CD8-positive, alpha-beta memory T cell (primary cell): ENCODE measurements at places on chromosomes 1 and 21.

DNA sequence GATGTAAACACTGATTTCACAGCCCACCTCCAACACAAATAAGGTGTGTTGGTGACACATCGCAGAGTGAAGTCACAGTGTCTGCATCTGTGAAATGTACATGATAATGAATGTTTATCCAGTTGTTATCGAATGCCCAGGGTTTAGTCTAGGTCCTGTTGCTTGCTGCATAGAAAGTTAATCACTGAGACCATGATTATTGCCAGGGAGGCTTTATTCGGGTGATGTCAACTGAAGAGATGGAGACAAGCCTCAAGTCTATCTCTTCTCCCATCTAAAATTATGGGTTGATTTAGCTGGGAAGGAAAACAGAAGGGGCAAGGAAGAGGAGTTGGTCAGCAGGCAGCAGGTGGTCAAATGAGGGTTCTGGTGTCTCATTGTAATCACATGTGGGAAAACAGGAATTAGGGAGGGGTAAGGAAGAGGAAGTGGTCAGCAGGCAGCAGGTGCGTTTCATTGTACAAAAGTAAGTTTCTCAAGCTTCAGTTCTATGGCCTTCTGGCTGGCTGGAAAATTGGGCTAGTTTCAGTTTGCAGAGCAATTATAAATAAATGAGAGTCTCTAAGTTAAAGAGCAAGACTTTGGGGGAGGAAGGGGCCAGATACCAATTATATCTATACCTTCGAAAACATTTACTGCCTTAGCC lies 146.3 kb upstream of the DNAH14 start:
- no peak for DNase-seq

DNA sequence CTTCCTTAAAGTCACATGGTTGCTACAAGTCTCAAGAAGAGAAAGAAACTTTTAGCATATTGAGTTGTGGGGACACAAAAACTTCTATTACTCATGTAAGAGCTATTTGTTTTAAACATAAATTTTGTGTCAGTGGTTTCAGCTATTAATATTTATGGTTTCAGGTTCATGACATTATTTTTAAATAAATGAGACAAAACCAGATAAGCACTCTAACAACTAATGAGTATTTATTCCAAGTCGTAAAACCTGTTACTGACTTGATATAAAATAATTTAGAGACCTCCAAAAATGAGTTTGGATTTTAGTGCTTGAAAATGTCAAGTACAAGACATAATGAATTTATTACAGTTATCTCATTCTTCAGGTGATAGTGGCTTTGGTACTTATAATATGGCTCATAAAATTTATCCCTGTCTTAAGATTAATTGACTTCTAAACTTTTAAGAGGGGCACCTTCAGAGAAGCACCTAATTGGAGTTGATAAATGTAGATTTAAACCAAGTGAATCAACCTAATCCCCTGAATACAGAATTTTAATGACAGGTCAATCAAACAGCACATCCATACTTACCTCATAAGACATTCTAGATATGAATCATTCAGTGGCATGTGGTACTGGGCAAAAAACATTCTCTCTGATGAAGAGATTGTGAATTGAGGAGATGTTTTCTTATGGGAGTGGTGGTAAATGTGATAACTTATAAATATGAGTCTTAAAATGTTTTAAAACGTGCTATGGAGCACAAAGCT lies 167.7 kb upstream of the PTGFR start:
- no peak for DNase-seq

GRCh38 chr1:198443365-198444233 lies 96.9 kb downstream of the ATP6V1G3 start:
- DNase-seq, result no peak

DNA sequence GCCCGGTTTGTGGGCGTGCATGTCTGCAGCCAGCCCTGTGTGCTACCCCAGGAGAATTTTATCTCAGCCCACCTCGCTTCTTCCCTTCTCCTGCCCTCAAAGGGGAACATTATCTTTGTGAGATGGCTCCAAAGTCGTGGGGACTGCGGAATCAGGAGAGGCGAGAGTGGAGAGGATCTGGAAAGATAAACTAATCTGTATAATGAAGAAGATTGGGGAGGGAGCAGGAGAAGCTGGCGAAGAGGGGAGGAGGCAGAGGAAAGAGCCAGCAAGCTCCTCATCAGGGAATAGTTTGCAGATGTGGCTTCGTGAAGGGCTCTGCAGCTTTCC lies 310.3 kb downstream of the MATN1 start:
- DNase-seq, result no peak

GRCh38 chr1:89855413-89856123 lies 34.7 kb downstream of the LRRC8D start:
- DNase-seq, result no peak

GRCh38 chr1:29311352-29312030 lies 75.2 kb downstream of the PTPRU start:
- DNase-seq, result no peak

GRCh38 chr1:40789342-40789598 lies 5.7 kb downstream of the KCNQ4 start:
- DNase-seq, result no peak

DNA sequence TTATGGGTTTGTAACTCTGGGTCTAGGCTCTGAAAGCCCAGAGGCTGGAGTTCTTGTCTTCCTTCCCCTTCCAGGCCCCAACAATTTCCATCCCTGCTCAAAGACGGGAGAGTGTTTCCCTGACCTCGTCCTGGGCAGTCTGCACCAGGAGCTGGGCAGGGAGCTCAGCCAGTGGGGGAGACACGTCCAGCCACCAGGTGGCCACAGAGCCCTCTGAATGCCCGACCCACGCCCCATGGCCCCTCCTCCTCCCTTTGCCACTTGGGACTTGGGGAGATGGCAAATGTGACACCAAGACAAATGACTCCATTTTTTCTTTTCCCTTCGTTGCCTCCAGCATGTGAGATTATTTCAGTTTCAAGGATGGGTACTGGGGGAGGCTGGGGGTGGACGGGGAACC lies 159.9 kb upstream of the AJAP1 start:
- DNase-seq, result no peak

- DNase-seq, result no peak
These were observed 1.3 kb downstream of the ATXN7L2 start for GRCh38 chr1:109485001-109485400.

DNA sequence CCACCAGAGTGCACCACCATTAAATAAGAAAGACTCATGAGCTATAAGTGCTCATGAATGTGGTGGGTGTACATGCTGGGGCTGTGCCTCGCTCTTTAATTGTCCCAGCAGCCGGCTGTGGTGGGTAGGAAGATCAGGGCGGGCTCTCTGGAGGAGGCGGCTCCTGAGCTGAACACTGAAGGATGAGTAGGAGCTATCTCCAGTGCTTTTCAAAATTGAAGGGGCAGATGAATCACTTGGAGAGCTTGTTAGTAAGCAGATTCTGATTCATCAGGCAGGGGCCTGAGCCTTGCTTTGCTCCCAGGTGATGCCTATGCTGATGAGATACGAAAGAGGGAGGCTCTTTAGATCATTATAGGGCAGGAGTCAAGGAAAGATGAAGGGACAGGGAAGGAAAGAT lies 54.1 kb downstream of the ETS2 start:
- DNase-seq, result no peak

GRCh38 chr1:245353411-245353810 lies 198.6 kb downstream of the KIF26B start:
- DNase-seq, result no peak

DNA sequence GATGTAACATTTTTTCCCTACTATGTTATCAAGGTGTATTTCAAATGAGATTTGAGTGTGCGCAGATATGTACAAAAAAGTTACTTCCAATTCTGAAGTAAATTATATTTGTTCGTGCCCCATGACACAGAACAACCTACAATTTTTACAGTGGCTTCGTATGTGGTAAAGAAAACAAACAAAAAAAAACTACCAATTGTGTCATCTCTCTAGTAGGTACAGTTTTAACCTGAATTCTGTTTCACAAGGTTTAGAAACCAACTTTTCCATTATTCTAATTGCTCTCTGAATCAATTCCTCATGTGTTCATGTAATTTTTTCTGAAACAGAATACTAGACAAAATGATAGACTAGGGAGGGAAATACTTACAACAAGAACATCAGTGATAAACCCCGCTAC lies 7.4 kb downstream of the SCAF4 start:
- no peak for DNase-seq

GRCh38 chr1:158117854-158118704 lies 62.6 kb upstream of the CD1D start:
- peak; percentile 17 for DNase-seq

- no peak for DNase-seq
These were observed 10.4 kb downstream of the OLIG1 start for GRCh38 chr21:33080376-33080775.

DNA sequence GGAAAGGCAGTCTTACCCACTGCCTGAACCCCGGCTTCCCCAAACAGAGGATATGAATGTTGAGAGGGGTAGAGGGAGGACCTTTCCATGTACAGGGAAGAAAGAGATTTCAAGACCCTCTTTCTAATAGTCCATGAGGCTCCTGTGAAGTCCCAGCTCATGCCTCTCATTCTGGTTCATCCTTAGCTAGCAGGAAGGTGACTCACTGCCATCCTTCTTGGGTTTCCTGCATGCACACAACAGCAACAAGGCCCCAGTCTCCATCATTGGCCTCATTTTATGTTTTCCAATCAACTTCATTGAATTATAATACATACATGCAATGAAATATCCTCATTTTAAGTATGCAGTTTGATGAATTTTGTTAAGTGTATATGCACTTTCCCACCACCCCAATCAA lies 46.2 kb downstream of the SYT2 start:
- DNase-seq, result no peak

DNA sequence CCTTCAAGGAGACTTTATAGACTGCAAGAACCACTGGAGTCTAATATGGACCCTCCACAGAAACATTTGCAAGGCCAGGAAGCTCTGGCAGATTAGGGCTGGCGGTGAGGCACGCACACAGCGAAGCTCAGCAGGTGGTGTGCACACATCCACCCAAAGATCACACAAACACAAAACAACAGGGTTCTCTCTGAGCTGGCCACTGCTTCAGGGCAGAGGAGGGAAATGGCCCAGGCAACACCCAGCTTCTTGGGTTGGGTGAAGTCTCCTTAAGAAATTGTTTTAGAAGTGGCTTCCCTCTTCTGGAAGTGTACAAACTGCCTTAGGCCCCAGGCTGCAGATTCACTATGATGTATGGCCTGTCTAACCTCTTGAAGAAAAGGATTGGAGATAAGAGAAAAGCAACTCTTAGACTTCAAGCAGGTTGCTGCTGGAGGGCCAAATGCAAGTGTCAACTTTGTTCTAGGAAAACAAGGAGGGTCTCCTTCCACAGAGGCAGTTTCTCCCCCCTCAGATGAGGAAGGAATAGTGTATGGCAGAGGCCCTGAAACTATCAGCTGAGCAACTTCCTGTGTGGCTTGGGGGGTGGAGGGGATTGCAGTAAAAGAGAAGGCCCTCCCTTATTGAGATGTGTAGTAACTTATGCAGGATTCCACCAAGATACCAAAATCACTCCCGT lies 2.0 kb downstream of the RCSD1 start:
- DNase-seq, result no peak

DNA sequence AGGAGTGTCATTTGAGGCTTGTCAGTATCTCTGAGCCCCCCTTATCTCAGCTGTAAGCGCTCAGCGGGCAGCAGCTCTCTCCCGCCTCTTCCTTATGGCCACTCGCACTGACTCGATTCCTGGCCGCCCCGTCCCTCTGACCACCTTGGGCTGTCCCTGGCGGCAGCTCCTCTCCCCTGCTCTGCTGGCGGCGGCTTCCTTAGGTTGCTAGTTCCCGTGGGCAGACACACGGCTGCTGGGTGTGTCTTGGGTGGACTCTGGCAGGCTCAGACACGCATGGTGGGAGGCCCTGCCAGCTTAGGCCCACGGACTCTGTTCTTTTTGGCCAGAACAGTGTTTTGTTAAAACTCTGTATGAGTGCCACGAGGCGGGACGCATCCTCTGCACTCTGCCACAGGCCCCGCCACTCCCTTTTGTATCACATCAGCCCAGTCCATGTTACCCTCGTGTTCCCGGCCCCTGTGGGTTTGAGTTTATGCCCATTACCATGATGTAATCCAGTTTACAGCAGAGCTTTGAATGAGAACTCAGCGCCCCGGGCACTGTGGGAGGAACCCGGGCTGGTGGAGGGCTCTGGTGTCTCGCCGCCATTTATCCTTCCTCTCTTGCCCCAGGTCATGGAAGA lies 45.9 kb downstream of the COQ8A start:
- DNase-seq, result no peak

- DNase-seq, result no peak
These were observed 257.7 kb upstream of the SGIP1 start for GRCh38 chr1:66276218-66276617.

DNA sequence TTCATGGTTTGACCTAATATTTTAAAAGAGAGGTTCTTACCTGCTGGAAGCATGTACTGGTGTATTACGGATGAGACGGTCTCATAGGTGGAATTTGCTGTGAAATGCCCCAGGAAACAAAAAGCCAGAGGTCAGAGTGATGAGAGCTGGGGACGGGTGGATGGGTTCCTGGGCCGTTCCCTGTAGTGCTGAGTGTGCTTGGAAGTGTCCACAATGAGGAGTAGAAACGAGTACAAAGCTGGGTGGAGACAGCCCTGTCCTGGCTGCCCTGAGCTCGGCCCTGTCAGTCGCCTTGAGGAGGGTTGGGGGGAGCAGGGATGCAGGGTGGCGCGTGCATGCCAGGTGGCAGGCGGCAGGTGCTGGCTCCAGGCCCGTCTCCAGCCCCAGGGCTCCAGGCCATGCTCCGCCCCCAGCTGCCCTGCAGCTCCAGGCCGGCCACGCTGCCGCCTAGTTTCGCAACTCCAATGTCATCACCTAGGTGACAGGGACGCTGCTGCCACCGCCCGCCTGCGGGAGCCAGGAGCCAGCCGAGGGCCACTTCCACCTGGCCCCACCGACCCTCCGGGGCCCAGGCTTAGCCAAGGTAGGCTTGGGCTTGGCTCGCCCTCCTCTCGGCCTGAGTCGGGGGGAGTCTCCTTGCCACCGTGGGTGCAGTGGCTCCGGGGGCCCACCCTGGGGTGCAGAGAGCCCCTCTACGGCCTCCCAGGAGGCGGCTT lies 16.4 kb downstream of the TP73 start:
- peak; percentile 41 for DNase-seq

- DNase-seq, result no peak
These were observed 11.0 kb upstream of the DENND1B start for GRCh38 chr1:197786280-197786679.

- no peak for DNase-seq
These were observed 17.4 kb upstream of the GPR153 start for GRCh38 chr1:6278263-6278662.

GRCh38 chr1:2358072-2358471 lies 33.3 kb downstream of the MORN1 start:
- no peak for DNase-seq

- DNase-seq, result no peak
These were observed 280.7 kb downstream of the RPS6KC1 start for GRCh38 chr1:213331631-213332175.

GRCh38 chr1:26022404-26022779 lies 817 bp downstream of the EXTL1 start:
- DNase-seq, result no peak

- DNase-seq, result no peak
These were observed 25.9 kb downstream of the ITSN1 start for GRCh38 chr21:33668180-33668579.

GRCh38 chr1:159825564-159825963 lies 1.1 kb upstream of the SLAMF8 start:
- no peak for DNase-seq
